Activated CD8-positive, alpha-beta memory T cell treated with anti-CD3 and anti-CD28 coated beads for 4 hours (primary cell): ENCODE measurements at places on chromosomes 2 and 18.

- no peak for DNase-seq
These were observed 5.7 kb upstream of the GPR35 start for GRCh38 chr2:240619506-240620148.

DNA sequence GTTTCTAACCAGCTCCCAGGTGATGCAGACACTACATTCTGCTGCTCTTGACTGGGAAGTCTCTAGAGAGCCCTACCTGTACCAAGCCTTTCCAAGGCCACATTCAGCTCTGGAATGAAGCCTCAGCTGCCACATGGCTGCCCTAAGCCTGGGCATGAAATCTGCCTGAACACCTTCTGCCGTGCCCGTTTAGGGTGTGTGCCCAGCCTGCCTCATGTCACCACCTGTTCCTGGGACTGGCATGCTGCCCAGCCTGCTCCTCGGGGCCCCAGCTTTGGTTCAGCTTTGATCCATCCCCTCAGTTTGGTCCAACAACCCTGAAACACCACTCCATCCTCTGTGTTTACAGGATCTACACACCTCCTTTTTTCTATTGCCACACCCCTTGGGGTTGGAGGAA, 210.9 kb downstream of the L3MBTL4 start:
- DNase-seq, result no peak

- DNase-seq, result no peak
These were observed 27.8 kb upstream of the COPS8 start for GRCh38 chr2:237057893-237058300.

DNA sequence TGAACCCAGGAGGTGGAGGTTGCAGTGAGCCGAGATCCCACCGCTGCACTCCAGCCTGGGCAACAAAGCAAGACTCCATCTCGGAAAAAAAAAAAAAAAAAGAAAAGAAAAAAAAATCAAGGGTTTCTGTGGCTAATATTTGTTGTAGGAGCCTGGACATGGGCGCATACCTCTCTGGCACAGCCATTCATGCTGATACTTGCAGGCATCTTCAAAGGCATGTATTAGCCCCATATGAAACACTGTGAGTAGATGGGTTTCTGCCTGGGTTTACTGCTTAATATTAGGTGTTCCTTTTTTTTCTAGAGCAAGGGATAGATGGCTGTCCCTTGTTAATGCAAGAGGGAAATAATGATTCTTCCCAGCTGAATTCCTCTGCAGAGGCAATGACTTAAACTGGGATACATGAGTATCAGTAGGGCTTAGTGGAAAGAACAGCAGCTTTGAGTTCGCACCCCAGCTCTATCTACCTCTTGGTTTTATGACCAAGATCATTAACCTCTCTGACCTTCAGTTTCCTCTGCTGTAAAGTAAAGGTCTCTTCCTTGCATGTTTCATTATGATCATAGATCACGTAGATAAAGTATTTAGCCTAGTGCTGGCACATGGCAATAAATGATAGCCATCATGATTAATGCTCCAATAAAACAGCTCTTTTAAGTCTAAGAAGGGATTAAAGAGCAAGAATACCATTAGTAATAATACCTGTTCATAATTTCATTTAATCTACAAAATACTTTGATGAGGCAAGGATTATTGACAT, 4.5 kb upstream of the ATL2 start:
- no peak for DNase-seq

DNA sequence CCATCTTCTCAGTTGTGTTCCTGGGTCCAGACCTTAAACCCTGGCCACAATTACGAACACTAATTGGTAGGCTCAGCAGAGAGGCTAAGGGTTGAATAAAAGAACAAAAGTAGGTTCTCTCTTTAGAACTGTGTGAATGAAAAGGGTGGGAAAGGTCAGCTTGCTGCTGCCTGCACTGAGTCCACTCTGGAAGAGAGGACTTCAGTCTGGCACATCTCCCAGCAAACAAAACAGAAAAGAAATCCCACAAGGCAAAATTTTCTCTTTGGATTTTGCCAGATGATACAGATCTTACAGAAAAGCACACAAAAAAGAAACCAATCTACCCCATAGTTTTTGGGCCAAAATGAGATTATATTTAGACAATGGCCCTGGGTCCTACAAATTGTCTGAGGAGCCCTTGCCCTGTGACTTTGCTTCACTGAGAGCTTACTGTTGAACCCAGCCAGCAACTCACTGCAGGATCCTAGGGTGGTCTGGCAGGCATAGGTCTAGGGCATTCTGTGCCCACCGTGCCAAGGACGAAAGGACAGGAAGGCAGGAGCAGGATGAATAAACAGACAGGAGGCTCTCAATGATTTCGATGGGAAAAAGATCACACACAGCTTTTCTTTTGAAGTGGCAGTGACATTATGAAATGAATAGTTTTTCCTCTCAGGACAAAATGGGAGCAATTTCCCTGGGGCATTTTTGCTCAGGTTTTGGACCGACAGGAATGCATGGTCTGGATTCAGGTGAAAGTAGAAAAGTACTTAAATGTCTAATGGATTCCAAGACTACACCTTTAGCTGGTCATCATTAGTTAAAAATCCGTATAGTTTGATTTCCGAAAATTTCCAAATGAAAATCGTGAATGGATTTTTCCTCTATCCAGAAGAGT, 68.4 kb upstream of the STAM2 start:
- no peak for DNase-seq

DNA sequence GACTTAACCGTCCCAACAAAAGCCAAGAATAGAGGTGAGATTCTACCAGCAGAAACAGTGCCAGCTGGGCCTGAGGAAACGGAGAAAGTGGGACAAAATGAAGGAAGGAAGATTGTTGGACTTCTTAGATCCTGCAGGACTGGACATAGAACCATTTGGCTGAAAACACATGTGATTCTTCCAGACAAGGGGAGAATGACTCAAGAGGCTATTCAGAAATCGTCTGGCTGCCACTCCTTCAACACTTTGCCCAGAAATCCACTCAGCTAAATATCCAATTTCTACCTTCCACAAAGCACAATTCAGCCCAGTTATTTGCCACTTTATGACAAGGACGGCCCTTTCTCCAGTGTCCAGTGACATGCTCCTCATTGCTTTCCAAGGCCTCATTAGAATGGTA, 61.6 kb downstream of the SNORC start:
- DNase-seq, result no peak

- no peak for DNase-seq
These were observed 17.8 kb upstream of the KLF7 start for GRCh38 chr2:207183506-207183905.

DNA sequence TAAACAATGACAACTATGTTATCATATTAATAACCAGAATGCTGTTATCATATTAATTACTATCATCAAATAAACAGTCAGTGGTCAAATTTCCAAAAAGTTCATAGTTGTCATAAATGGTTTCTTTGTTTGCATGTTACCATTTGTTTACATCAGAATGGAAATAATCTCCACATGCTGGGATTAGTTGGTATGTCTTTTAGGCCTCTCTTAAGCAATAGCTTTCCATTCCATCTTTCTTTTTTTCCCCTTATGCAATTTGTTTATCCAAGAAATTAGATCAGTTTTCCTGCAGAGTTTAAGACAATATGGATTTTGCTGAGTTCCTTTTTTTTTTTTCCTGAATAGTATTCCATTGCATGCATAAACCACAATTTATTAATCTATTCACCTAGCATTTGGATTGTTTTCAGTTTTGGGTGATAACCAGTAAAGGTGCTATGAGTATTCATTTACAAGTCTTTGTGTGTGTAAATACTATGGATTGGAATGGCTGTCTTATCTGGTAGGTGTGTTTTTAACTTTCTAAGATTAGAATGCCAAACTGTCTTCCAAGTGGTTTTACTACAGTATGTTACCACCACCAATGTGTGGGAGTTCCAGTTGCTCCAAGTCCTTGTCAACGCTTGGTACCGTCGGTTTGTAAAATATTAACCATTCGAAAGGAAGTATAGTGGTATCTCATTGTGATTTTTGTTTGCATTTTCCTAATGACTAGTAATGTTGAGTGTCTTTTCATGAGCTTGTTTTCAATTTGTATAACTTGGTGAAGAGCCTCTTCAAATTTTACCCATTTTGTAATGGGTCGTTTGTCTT, 33.3 kb upstream of the TXNDC2 start:
- no peak for DNase-seq

DNA sequence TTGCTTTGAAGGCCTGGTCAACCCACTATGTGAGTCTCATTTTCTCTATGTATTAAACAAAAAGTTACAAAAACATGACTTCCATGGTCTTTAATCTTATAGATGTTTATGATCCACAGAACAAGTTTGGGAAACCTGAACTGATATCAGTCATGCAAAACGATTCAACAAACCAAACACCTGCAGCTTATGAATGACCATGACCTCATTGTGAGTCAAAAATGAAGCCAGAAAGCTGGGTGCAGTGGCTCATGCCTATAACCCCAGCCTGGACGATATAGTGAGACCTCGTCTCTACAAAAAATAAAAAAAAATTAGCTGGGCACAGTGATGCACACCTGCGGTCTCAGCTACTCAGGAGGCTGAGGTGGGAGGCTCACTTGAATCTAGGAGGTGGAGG, 270.4 kb upstream of the CCDC68 start:
- no peak for DNase-seq

DNA sequence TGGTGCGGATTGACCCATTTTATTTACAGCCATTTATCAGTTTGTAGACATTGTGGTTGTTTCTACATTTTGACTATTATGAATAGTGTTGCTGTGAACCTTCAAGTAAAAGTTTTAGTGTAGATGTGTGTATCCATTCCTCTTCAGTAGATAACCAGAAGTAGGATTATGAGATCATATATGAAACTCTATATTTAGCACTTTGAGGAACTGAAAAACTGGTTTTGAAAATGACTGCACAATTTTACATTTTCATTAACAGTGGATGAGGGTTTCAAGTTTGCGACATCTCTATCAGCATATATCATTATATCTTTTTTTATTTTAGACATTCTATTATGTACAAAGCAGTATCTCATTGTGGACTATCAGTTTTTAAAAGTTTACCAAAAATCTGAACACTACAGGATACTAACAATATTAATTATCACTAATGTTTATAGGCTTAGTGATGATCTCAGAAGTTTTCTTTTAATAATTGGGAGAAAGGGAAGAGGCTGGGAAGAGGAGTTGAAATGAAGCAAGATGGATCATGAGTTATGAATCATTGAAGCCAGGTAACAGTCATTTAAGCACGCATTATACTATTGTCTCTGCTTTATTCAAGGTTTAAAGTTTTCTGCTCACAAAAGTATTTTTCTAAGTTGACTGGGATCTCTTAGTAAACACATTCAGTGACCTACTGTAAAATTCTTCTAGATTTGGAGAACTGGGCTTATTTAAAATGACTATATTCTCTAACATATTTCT, 329.0 kb upstream of the LRATD1 start:
- no peak for DNase-seq

DNA sequence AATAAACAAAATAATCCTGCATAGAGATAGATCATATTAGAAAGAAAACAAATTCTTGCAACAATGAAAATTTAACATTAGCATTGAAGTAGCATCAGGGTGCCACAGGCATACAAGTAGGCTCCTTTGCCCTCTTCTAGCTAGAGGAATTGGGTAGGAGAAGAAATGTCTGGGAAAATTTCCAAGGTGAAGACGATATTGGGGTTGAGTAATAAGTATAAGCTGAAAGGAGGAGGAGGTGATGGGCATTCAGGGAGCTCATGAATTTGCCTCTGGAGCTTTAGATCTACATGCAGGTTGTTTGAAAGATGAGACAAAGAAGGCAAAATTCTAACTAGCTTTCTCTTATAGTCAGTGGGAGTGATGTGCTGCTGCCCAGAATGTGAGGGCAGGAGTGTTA, 504.9 kb downstream of the CCDC85A start:
- DNase-seq, result no peak

DNA sequence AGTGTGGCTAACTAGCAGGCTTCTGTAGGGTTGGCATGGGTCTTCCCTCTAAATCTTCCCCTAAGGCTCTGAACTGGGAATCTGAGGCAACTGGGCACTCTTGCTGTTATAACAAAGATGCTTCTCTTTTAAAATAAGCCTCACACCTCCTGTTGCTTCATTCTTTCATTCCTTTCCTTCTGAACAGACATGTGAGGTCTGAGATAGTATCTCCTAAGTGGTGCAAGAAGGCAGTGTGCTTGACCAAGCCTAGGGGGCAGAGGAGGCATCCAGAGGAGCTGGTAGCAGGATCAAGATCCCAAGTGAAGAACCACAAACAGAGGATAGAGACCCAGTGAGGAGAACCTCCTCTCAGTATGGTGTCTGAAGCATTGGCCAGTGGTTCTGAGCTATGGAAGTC, 90.9 kb downstream of the TTC27 start:
- DNase-seq, result no peak

DNA sequence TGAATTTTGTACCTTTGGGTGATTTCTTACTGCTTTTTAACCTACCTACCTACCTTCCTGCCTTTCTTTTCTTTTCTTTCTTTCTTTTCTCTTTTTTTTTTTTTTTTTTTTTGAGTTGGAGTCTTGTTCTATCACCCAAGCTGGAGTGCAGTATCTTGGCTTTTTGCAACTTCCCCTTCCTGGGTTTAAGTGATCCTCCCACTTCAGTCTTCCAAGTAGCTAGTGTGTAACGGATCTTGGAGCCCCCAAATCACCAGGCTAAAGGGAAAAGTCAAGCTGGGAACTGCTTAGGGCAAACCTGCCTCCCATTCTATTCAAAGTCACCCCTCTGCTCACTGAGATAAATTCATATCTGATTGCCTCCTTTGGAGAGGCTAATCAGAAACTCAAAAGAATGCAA, 61.3 kb downstream of the DDX18 start:
- no peak for DNase-seq

GRCh38 chr2:169095621-169096105, 26.3 kb downstream of the DHRS9 start:
- no peak for DNase-seq

DNA sequence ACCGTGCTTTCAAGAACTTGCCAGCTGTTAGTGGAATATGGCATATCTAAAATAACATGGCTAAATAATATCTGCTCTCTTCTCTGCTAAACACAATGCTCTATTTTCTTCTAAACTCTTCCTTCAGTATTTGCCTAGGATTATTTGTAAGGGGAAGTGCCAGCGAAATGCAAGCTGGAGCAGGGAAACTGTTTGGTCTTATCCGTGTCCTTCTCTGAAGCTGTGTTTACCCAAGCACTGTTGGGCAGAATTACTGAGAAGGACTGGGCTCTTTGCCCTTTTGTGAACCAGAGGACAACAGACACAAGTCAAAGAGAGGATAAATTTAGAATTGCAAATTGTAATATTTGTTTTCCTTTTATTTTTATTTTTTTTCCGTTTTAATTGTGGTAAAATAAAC, 23.6 kb downstream of the CPO start:
- no peak for DNase-seq

DNA sequence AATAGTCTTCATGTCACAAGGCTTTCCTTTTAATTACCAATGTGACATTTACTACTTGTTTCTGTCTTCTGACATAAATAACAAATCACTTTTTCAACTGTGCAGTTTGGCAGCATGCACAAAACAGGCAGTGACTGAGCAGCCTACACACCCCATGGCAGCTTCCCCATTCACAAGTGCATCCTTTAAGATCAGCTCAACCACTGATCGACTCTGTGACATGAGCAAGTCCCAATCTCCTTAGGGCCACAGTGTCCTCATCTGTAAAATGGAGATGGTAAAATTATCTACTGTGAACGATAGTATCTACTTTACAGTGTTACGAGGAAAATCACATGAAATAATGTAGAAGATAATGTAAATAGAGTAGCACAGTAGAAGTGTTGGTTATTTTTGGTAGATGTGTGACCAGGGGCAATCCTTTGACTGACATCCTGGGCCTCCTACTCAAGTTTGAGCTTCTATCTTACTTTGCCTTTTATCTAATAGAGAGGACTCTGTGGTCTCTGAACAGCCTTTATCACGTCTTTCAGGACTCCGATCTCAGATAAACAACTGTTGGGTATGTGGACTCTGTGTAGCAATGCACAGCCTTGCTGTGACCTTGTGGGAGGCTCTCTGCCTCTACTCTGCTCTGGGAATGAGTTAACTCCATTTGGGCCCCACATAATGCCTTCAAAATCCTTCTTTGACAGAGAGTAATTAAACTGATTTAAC, 120.6 kb downstream of the PIGN start:
- no peak for DNase-seq
